ENCODE measurements at places on chromosomes 6 and 20. TPM values are rescaled to one million over a fixed set of nuclear protein-coding genes. Genes with fewer than 3 reads are reported as not detected.

OR2B2 gene
- not detected for total RNA-seq

SPTLC3 gene
- 0.96 TPM for total RNA-seq

ECT2L gene
- total RNA-seq, result not detected

BIRC7 gene
- not detected for total RNA-seq

Data from vein endothelial cell (primary cell).